ENCODE measurements at places on chromosomes 7 and 10. TPM values are rescaled to one million over a fixed set of nuclear protein-coding genes. Genes with fewer than 3 reads are reported as not detected.

NCF1 gene
- total RNA-seq = 0.27 TPM

PTPRZ1 gene
- not detected for total RNA-seq

MDH2 gene
- total RNA-seq = 282 TPM

CTAGE8 gene
- 0.58 TPM for total RNA-seq

CPEB3 gene
- 2.1 TPM for total RNA-seq

ZNF804B gene
- not detected for total RNA-seq

TLX1 gene
- not detected for total RNA-seq

BICC1 gene
- total RNA-seq = not detected

DNA sequence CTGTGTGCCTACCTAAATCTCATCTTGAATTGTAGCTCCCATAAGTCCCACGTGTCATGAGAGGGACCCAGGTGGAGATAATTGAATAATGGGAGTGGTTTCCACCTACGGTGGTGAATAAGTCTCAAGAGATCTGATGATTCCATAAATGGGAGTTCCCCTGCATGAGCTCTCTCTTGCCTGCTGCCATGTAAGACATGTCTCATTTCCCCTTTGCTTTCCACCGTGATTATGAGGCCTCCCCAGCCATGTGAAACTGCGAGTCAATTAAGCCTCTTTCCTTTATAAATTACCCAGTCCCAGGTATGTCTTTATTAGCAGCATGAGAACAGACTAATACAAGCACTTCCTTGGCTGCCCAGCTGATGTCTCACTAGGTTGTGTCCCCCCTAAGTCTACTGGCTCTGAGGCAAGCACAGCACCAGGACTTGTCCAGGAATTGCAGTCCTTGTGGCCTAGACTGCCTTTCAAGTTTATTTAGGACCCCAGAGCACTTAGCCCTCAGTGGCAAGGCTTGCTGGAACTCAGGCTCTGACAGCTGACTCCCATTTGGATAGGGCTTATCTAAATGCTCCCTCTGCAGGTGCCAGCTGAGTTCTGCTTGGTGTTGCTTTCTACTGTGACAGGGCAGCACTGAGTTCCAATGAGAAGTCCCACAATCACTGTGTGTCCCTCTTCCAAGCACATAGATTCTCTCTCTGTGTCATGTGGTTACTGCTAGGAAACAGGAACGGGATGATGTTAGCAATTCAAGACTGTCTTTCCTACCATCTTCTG is 59.0 kb upstream of the TAS2R16 start:
- H3K36me3 ChIP-seq = no peaks in the 10 kb centered on the region
- H3K27ac ChIP-seq = no peak overlapping the region
- H3K4me1 ChIP-seq = no peaks in the 10 kb centered on the region
- DNase-seq = no peak
- no peak overlapping the region for H3K4me3 ChIP-seq

DNA sequence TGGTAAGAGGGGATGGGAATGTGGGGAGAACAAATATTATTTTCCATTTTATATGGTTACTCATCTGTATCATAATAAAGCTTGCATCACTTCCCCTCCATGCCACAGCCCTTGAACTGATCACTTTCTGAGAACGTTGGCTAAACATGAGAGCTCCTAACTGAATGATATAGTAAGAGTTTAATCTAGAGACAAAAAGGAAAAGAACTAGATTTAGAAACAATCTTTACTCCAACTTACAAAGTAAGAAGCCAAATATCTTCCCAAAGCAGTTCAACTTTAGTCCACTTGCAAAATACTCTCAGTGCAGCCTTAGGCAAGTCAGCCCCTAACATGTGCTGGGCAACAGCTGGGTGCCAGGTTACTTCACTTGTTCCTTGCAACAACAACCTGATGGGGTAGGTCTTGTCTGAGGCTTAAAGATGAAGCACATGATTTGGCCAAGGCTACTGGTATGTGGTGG is 20.3 kb downstream of the SMURF1 start:
- peaks cover 15% of the 10 kb centered on the region for H3K4me1 ChIP-seq
- no peaks in the 10 kb centered on the region for H3K36me3 ChIP-seq
- no peaks in the 10 kb centered on the region for H3K27me3 ChIP-seq
- no peak overlapping the region for H3K4me3 ChIP-seq
- no peak for DNase-seq
- no peak overlapping the region for H3K27ac ChIP-seq

GRCh38 chr10:84358743-84359142 is 30.4 kb downstream of the CCSER2 start:
- peaks cover 68% of the 10 kb centered on the region for H3K4me1 ChIP-seq
- H3K27ac ChIP-seq = no peak overlapping the region
- no peaks in the 10 kb centered on the region for H3K27me3 ChIP-seq

GRCh38 chr7:128387216-128388144 is 22.3 kb downstream of the IMPDH1 start:
- H3K4me1 ChIP-seq = no peaks in the 10 kb centered on the region
- H3K27me3 ChIP-seq = no peaks in the 10 kb centered on the region
- H3K4me3 ChIP-seq = no peak overlapping the region
- DNase-seq = peak; percentile 69

DNA sequence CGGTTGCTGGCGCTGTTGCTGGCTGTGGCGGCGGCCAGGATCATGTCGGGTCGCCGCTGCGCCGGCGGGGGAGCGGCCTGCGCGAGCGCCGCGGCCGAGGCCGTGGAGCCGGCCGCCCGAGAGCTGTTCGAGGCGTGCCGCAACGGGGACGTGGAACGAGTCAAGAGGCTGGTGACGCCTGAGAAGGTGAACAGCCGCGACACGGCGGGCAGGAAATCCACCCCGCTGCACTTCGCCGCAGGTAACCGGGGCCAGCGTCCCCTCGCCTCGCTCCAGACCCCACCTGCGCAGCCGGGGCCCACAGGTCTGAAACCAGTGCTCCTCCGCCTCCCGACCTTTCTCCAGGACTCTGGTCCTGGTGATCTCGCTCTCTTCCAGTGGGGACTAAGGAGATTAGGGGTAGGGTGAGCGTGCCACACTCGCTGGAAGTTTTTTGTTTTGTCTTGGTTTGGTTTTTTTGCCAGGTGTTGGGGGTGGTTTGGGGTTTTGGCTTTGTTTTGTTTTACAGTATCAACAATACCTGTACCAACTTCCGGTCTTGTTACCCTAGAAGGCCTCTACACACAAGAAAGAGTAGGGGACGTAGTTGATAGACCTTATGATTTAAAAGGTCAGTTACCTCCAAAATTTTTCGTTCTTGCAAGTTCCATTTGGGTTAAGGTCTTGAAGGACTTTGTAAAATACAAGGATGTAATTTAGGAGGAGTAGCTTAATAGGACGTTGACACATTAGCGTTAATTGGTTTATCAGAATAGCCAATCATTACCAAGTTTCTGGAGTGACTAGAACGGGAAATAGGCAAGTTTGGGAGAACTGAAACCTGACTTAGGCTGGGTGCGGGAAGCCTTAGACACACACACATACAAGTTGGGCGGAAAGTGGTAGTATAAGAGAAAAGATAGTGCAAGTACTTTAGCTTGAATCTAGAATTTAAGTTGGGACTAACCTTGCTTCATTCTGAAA is 704 bp downstream of the TNKS2 start:
- peak; percentile 47 for DNase-seq
- peak overlapping the region; percentile 71 for H3K4me3 ChIP-seq
- H3K4me1 ChIP-seq = peaks cover 35% of the 10 kb centered on the region
- H3K36me3 ChIP-seq = no peaks in the 10 kb centered on the region
- H3K27me3 ChIP-seq = no peaks in the 10 kb centered on the region

GRCh38 chr10:82883603-82884002 is 1008.6 kb downstream of the NRG3 start:
- H3K27me3 ChIP-seq = no peaks in the 10 kb centered on the region
- no peak for DNase-seq
- no peak overlapping the region for H3K27ac ChIP-seq
- no peak overlapping the region for H3K4me3 ChIP-seq
- no peaks in the 10 kb centered on the region for H3K36me3 ChIP-seq
- no peaks in the 10 kb centered on the region for H3K4me1 ChIP-seq

DNA sequence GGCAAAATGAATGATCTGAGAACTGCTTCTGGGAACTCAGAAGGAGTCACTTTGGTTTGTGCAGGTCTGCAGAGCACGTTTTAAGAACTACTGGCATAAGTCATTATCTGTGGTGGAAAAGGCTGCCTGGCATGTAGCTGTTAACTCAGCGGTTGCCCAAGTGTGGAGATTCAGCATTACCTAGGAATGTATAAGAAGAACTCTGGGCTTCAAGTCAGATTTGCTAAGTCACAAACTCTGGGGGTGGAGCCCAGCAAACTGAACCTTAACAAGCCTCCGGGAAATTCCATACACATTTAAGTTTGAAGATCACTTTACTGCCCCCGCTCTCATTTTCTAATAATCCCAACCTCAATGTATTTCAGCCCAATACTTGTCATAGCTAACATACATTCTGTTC is 31.1 kb downstream of the PLXDC2 start:
- H3K27me3 ChIP-seq = no peaks in the 10 kb centered on the region
- no peaks in the 10 kb centered on the region for H3K36me3 ChIP-seq
- no peak for DNase-seq
- H3K4me1 ChIP-seq = no peaks in the 10 kb centered on the region

GRCh38 chr10:5510281-5511072 is 11.1 kb upstream of the CALML5 start:
- H3K36me3 ChIP-seq = no peaks in the 10 kb centered on the region
- no peak overlapping the region for H3K4me3 ChIP-seq
- H3K27me3 ChIP-seq = no peaks in the 10 kb centered on the region

GRCh38 chr10:4138146-4138721 is 353.2 kb upstream of the KLF6 start:
- H3K4me3 ChIP-seq = no peak overlapping the region
- peaks cover 7% of the 10 kb centered on the region for H3K4me1 ChIP-seq
- no peak overlapping the region for H3K27ac ChIP-seq
- no peak for DNase-seq
- H3K36me3 ChIP-seq = no peaks in the 10 kb centered on the region

GRCh38 chr7:125878235-125878956 is 948.8 kb upstream of the POT1 start:
- DNase-seq = no peak
- no peaks in the 10 kb centered on the region for H3K27me3 ChIP-seq
- no peaks in the 10 kb centered on the region for H3K4me1 ChIP-seq
- H3K4me3 ChIP-seq = no peak overlapping the region

DNA sequence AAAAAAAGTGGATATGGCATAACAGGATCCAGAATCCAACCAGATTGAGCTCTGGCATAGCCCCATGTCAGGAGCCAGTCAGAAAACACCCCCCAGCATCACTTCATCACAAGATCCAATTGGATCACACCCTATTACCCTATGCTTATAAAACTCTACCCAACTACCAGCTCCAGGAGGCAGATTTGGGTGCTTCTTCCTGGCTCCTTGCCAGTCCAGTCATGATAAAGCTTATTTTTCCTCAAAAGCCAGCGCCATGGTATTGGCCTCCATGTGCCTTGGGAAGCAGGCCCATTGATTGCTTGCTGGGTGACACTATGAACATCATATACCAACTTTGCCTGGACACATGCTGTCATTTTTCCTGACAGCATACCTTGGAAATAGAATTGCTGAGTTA is 281.4 kb upstream of the MKLN1 start:
- peaks cover 49% of the 10 kb centered on the region for H3K4me1 ChIP-seq
- H3K27me3 ChIP-seq = no peaks in the 10 kb centered on the region

DNA sequence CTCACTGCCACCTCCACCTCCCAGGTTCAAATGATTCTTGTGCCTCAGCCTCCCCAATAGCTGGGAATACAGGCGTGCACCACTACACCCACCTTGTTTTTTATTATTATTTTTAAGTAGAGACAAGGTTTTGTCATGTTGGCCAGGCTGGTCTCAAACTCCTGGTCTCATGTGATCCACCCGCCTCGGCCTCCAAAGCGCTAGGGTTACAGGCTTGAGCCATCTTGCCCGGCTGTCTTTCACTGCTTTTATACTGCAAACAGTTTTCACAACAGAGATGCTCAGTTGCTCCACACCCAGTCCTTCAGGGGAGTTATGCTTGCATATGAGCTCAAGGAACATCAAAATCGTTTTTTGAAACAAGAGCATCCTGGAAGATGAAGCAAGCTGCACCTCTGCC is 1.3 kb upstream of the PRR15 start:
- DNase-seq = no peak
- no peaks in the 10 kb centered on the region for H3K36me3 ChIP-seq
- H3K27ac ChIP-seq = no peak overlapping the region
- H3K4me1 ChIP-seq = no peaks in the 10 kb centered on the region

- no peak for DNase-seq
- no peak overlapping the region for H3K4me3 ChIP-seq
Observed at GRCh38 chr10:43282881-43283280, 16.0 kb upstream of the RASGEF1A start.

DNA sequence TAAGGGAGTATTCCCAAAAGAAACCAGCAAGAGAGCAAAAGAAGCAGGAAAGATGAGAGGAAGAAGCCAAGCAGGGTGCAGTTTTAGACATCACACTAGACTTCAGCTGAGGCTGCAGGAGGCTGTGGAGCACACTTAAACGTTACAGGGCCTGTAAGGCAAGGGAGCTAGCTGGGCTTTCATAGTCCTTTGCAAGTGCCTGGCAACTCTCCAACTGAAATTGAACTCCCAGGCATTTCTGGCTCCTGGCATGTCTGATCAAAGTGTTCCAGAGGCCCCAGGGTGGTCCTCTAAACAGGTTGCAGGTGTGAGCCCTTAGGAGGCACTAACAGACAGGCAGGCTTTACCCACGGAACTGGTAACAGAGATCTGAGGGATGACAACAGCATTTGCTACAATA is 750.2 kb downstream of the XPNPEP1 start:
- H3K27me3 ChIP-seq = no peaks in the 10 kb centered on the region
- no peak overlapping the region for H3K27ac ChIP-seq
- no peak overlapping the region for H3K4me3 ChIP-seq
- H3K36me3 ChIP-seq = no peaks in the 10 kb centered on the region

DNA sequence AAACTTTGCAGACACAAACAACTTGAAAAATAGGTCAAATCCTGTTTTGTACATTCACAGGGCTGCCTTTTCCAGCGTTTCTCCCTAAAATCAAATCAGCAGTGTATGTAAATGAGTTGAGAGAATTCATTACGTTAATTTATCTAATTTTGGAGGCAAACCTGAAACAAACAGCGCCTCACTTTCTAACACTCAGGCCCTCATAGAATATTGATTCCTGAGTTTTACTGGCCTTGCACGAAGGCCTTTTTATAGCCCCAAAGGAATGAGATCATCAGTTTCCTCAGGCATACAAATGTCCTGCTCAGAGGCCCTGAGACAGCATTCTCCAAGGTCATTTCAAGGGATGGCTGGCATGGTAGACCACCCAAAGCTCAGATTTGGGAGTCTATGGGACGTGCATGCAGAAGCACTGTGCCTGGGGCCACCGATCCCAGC is 131.7 kb upstream of the CHST15 start:
- no peaks in the 10 kb centered on the region for H3K36me3 ChIP-seq
- no peaks in the 10 kb centered on the region for H3K27me3 ChIP-seq
- H3K27ac ChIP-seq = no peak overlapping the region
- no peak for DNase-seq

GRCh38 chr7:105745681-105746330 is 130.6 kb downstream of the ATXN7L1 start:
- H3K27me3 ChIP-seq = no peaks in the 10 kb centered on the region
- H3K36me3 ChIP-seq = no peaks in the 10 kb centered on the region
- H3K27ac ChIP-seq = no peak overlapping the region
- no peaks in the 10 kb centered on the region for H3K4me1 ChIP-seq
- no peak for DNase-seq

DNA sequence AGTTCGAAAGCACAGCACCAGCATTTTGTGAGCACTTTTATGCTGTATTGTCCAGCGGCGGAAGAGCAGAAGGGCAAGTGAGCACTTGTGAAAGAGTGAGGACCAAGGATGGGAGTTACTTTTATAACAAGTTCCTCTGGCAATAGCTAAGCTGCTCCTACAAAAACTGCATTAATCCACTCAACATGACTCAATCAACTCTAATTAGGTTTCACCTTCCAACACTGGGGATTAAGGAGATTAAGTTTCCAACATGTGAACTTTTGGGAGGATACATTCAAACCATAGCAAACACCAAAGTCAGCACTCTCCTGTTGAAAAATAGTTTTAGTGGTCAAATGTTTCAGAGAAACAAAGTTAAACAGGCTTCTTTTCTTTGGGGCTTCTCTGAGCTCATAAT is 844.5 kb downstream of the REEP3 start:
- H3K4me3 ChIP-seq = no peak overlapping the region
- H3K27me3 ChIP-seq = no peaks in the 10 kb centered on the region
- H3K36me3 ChIP-seq = no peaks in the 10 kb centered on the region

Data from CD8-positive, alpha-beta memory T cell (primary cell).